ENCODE measurements at places on chromosomes 7 and 10. TPM values are rescaled to one million over a fixed set of nuclear protein-coding genes. Genes with fewer than 3 reads are reported as not detected.

OR6V1 gene
- not detected for total RNA-seq

DNA sequence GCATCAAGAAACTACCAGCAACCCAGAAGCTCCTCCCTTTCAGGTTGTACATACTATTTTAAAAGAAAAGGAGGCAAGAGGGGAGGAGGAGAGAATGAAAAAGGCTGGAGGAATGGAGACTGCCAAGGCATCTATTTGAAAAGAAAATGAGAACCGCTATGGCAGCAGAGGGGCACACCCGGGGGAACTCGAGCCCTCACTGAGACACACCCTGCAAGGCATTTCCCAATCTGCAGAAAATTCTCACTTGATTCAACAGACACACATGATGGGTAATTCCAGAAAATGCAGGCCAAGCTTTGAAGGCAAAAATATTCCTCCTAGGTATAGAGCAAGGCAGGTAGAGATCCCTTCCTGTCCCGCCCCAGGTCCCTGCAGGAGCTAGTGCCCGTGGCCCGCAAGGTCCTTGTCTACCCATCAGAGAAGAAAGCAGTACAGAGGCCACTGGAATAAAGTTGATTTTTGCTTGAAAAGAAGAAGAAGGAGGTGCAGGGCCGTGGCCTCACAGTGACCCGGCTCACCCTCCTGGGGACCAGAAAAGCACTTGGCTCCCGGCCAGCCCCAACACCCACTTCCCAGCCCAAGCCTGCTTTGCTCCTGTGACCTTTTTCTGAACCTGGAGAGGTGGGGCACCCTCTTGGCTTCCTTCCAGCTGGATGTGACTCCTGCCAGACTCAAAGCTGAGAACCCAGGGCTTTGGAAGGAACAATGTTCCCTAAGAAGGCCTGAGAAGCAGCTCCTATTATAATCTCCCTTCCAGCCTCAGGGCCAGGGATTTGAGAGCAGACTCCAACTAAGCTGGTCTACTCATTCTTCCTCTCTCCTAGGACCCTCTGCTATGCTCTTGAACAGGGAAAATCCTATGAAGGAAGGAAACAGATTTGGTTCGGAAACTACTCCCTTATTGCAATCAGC is 6.2 kb upstream of the PIK3CG start:
- H3K27me3 ChIP-seq: no peaks in the 10 kb centered on the region
- no peak overlapping the region for H3K4me3 ChIP-seq

- H3K27me3 ChIP-seq: no peaks in the 10 kb centered on the region
- no peaks in the 10 kb centered on the region for H3K36me3 ChIP-seq
- H3K27ac ChIP-seq: no peak overlapping the region
- no peak overlapping the region for H3K4me3 ChIP-seq
- H3K4me1 ChIP-seq: peaks cover 2% of the 10 kb centered on the region
- no peak for DNase-seq
These were observed 101.4 kb downstream of the ANK3 start for GRCh38 chr10:60288256-60288655.

DNA sequence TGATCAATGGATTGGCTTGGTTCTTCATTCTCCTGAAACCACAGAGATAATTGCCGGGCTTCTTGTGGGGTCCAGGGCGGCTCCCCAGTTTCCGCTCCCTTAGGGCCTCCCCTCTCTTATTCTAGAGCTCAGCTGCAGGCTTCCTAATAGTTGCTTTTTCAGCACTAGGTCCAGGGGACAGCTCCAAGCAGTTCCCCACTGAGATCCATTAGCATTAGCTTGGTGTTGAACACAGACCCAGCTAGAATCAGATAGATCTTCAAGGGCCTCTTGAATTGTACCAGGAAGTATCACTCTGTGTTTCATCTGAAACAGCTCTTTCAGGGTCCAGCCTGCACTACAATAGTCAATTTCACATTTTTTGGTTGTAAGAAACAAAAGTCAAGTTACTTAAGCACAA is 238.7 kb downstream of the SEC23IP start:
- no peak for DNase-seq
- no peak overlapping the region for H3K27ac ChIP-seq
- no peaks in the 10 kb centered on the region for H3K36me3 ChIP-seq
- H3K27me3 ChIP-seq: no peaks in the 10 kb centered on the region
- no peaks in the 10 kb centered on the region for H3K4me1 ChIP-seq

- peaks cover 2% of the 10 kb centered on the region for H3K4me1 ChIP-seq
- H3K36me3 ChIP-seq: no peaks in the 10 kb centered on the region
- no peak overlapping the region for H3K4me3 ChIP-seq
These were observed 210.7 kb upstream of the GNAI1 start for GRCh38 chr7:79923953-79924352.

ICA1 gene
- not detected for total RNA-seq

- no peak overlapping the region for H3K27ac ChIP-seq
- H3K4me1 ChIP-seq: no peaks in the 10 kb centered on the region
- H3K36me3 ChIP-seq: no peaks in the 10 kb centered on the region
- H3K4me3 ChIP-seq: no peak overlapping the region
These were observed 947.1 kb downstream of the GRM8 start for GRCh38 chr7:126305671-126306070.

INA gene
- 6.4 TPM for total RNA-seq

DNA sequence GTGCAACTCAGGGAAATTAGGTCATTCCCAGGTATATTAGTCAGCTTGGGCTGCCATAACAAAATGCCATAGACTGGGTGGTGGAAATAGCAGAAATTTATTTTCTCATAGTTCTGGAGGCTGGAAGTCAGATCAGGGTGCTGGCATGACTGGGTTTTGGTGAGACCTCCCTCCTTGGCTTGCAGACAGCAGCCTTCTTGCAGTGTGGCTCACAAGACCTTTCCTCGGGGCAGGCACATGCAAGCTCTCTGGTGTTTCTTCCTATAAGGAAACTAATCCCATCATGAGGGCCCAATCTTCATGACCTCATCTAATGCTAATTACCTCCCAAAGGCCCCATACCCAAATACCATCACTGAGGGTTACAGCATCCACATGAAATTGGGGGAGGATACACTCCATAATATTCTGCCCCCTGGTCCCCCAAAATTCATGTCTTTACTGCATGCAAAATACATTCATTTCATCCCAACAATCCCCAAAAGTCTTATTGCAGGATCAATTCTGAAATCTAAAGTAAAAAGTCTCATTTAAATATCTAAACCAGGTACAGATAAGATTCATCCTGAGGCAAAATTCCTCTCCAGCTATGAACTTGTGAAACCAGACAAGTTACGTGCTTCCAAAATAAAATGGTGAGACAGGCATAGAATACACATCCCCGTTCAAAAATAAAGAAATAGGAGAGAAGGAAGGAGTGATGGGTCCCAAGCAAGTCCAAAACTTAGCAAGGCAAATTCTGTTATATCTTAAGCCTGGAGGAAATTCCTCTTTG is 17.4 kb upstream of the CBLL1 start:
- H3K27ac ChIP-seq: no peak overlapping the region
- peaks cover 4% of the 10 kb centered on the region for H3K27me3 ChIP-seq
- H3K4me3 ChIP-seq: no peak overlapping the region
- no peak for DNase-seq
- no peaks in the 10 kb centered on the region for H3K36me3 ChIP-seq

DNA sequence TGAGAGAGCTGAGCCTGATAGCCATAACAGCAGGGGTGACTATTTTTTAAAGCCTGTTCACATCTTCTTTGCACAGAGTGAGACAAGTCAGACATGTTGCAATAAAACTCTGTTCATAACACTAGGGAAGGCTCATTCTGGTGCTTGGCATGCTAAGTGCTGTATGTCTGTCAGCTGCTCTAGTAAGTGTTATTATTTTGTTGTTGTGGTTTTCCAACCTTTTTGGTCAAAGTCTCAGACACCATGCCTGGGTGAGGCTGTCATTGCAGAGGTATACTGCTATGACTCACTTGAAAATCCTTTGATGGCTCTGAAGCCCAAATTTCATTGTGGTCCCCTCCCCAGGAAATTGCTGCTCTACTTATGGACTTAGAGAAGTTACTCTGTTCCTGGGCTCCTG is 129.7 kb downstream of the ADRA2A start:
- H3K4me1 ChIP-seq: no peaks in the 10 kb centered on the region
- no peak overlapping the region for H3K27ac ChIP-seq
- no peaks in the 10 kb centered on the region for H3K36me3 ChIP-seq
- H3K27me3 ChIP-seq: no peaks in the 10 kb centered on the region
- DNase-seq: no peak

DNA sequence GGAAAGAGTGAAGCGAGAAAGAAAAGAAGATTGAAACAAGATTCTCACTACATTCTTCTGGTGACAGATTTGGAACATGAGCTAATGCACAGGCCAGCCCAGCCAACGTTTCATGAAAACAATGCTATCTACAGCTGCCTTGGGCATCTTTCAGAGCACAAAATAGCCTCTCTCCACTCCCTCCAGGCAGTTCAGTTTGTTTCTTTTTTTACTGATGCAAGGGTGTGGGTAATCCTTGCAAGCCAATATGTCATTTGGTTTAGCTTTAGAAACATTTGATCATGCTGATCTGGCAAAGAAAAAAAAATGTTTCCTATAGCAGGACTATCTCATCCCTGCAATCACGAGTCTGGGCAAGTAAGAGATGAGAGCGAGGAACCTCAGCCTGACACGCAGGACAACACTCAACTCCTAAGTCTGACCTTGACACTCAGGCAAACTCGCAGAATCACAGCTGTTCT is 35.9 kb downstream of the SVIL start:
- no peaks in the 10 kb centered on the region for H3K27me3 ChIP-seq
- H3K27ac ChIP-seq: peak overlapping the region; percentile 58
- no peaks in the 10 kb centered on the region for H3K36me3 ChIP-seq
- peak; percentile 71 for DNase-seq

DNA sequence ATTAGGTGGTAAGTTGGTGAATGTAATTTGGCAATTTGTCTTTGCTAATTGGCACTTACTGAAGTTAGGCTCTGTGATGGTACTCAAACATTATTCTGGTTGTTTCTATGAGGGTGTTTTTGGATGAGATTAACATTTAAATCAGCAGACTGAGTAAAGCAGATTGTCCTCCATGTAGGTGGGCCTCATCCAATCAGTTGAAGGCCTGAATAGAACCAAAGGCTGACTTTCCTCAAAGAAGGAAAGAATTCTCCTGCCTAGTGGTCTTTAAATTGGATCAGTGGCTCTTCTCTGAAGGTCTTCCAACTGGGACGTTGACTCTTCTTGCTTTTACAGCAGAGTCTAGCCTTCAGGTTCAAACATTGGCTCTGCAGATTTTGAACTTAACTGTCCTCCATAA is 278.3 kb downstream of the KIF20B start:
- H3K27me3 ChIP-seq: no peaks in the 10 kb centered on the region
- no peak overlapping the region for H3K4me3 ChIP-seq
- no peaks in the 10 kb centered on the region for H3K4me1 ChIP-seq
- H3K36me3 ChIP-seq: no peaks in the 10 kb centered on the region

- DNase-seq: no peak
- no peaks in the 10 kb centered on the region for H3K36me3 ChIP-seq
- H3K4me1 ChIP-seq: no peaks in the 10 kb centered on the region
- H3K27me3 ChIP-seq: no peaks in the 10 kb centered on the region
- H3K4me3 ChIP-seq: no peak overlapping the region
These were observed 450.9 kb upstream of the MKI67 start for GRCh38 chr10:128576943-128577670.

MASTL gene
- 18.1 TPM for total RNA-seq

UFSP1 gene
- 0.28 TPM for total RNA-seq

SLC18A3 gene
- not detected for total RNA-seq

DNA sequence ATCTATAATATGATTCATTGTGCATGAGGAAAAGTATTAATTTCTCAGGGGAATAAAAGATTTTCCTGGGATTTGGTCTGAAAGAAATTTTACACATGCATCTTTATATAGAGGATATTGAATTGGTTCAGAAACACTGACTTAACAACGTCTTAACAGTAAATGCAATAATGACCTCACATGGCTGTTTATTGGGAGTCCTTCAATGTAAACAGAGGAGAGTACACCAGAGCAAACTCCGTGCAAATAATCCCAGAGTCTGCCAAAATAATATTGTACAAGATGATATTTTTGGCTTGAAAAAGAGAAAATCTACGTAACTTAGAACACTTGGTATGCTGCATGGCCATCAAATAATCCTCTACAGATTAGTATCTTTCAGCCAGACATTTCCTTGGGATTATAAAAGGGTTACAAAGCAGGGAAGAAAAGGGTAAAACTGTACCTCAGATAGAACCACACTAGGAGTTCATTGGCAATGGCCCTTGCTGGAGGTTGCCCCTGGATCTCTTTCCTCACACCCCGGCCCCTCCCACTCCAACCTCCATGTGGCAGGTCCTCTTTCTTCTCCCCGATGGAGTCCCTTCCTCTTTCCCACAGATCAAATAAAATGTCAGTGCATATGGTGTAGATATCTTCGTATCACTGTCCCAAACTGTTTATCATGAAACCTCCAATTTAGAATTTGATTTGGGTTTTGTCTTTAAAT is 196.4 kb downstream of the EVX1 start:
- no peak overlapping the region for H3K27ac ChIP-seq
- no peak for DNase-seq
- H3K4me3 ChIP-seq: no peak overlapping the region

DNA sequence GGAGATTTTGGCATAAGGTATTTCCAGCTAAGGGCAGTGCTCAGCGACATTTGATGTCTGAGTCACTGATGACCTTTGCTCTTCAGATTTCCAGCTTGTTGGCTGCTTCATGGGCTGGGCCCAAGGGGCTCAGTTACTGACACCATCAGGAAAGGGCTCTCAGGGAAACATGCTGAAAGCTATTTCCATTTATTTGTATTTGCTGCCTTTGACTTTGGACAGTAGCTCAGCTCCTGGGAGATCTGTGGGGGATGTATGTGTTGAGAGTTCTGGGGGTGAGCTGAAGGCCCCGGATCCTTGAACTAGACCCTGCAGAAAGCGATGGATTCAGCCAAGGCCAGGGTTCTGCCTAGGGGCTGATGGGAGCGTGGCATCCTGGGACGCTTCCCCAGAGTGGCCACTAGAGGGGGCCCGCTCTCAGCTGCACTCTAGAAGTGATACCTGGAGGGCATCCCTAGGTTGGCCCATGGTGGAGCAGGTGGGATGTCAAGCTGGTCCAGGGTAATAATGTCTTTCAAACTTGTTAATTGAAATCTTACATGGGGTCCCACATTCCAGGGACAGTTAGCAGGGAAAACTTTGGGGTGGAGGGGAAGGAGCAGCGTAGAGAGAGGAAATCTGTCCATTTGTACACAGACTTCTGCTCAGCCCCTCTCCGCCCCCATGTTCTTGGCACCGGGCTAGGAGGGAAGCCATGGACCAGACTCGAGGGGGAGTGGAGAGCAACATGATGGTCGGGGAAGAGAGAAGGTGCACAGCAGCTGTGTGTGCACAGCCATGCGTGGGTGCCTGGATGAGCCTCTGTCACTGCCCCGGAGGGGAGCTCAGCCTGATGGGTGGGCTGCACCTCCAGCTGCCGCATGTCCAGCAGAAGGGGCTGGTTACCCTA is 3.0 kb upstream of the BTBD16 start:
- peak; percentile 25 for DNase-seq
- no peaks in the 10 kb centered on the region for H3K27me3 ChIP-seq
- H3K4me1 ChIP-seq: peaks cover 12% of the 10 kb centered on the region
- no peak overlapping the region for H3K27ac ChIP-seq
- H3K36me3 ChIP-seq: no peaks in the 10 kb centered on the region
